Right cardiac atrium (tissue), 5 donors: ENCODE measurements at places on chromosomes 4 and X. TPM values are rescaled to one million over a fixed set of nuclear protein-coding genes. Genes with fewer than 3 reads are reported as not detected.

The CCDC110 gene
- polyA plus RNA-seq: 1.3 TPM

The CEP135 gene
- polyA plus RNA-seq: 1.3 TPM

The PDZD4 gene
- 4.1 TPM for polyA plus RNA-seq

The SHROOM4 gene
- 6.3 TPM for polyA plus RNA-seq

The PAGE2 gene
- polyA plus RNA-seq: not detected

The SLC38A5 gene
- 3.0 TPM for polyA plus RNA-seq

The TRIM2 gene
- polyA plus RNA-seq: 7.6 TPM

The FAM184B gene
- 0.05 TPM for polyA plus RNA-seq

The PHKA1 gene
- 4.4 TPM for polyA plus RNA-seq

The HTRA3 gene
- 80.6 TPM for polyA plus RNA-seq

The SNCA gene
- polyA plus RNA-seq: 6.6 TPM

The PHOX2B gene
- polyA plus RNA-seq: 0.16 TPM
